Upper lobe of right lung (tissue), 1 donor: ENCODE measurements at places on chromosomes 6 and 20. TPM values are rescaled to one million over a fixed set of nuclear protein-coding genes. Genes with fewer than 3 reads are reported as not detected.

- DNase-seq, result no peak
These were observed 48.9 kb downstream of the SLC2A12 start for GRCh38 chr6:134003542-134003951.

The SIGLEC1 gene
- 53.6 TPM for total RNA-seq

The HLA-DPA1 gene
- total RNA-seq, result 491 TPM

The ADTRP gene
- total RNA-seq, result 21.0 TPM

The HMGN3 gene
- total RNA-seq, result 69.8 TPM

The SRF gene
- 33.6 TPM for total RNA-seq

The ANGPT4 gene
- total RNA-seq, result 0.81 TPM
